ENCODE measurements at places on chromosomes 5 and 9. TPM values are rescaled to one million over a fixed set of nuclear protein-coding genes. Genes with fewer than 3 reads are reported as not detected.

DNA sequence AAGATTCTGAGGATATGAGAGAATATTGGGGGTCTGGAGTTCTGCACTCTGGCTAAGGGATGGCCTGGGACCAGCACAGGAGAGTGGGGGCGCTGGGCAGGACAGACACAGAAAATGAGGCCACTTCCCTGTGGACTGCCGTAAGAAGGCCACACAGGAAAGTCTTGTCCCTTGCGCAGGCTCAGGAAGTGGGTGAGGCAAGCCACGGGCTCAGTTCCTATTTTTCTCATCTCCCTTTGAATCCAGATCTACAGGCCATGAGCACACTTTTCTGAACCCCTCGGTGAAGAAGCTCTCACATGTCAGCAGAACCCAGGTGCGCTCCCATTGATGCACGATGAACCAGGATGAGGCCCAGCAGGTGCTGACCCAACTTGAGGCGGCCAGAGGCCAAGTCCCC is 207.4 kb downstream of the AGTPBP1 start:
- no peak overlapping the region for H3K27ac ChIP-seq
- H3K4me1 ChIP-seq, result 0 out of 2 replicates have a peak, but pooled peaks cover 8% of the 10 kb centered on the region
- H3K27me3 ChIP-seq, result no peaks in the 10 kb centered on the region
- H3K36me3 ChIP-seq, result no peaks in the 10 kb centered on the region

PHYHD1 gene
- total RNA-seq, result 10.5 TPM

- H3K36me3 ChIP-seq, result peaks cover 5% of the 10 kb centered on the region
- DNase-seq, result no peak
- H3K27ac ChIP-seq, result no peak overlapping the region
- H3K4me3 ChIP-seq, result no peak overlapping the region
Measured at GRCh38 chr9:132018957-132019405, 60.7 kb downstream of the MED27 start.

DNA sequence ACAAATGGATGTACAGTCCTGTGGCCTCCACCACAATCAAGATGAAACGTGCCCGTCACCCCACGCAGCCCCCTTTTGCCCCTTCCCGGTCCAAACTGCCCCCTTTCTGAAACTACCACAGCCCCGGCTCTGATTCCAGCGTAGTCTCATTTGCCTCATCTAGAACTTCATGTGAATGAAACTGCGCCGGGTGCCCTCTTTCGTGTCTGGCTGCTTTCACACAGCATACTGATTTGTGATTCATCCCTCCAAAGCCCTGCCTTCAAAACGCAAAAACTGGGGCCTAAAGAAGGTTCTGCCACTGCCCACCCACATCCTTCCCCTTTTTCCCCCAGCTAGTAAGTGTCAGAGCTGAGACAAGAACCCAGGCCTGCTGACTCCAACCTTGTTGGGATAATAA is 31.5 kb upstream of the NCS1 start:
- H3K4me3 ChIP-seq, result no peak overlapping the region
- peaks cover 12% of the 10 kb centered on the region for H3K27me3 ChIP-seq
- no peak for DNase-seq
- H3K4me1 ChIP-seq, result peaks cover 62% of the 10 kb centered on the region

DNA sequence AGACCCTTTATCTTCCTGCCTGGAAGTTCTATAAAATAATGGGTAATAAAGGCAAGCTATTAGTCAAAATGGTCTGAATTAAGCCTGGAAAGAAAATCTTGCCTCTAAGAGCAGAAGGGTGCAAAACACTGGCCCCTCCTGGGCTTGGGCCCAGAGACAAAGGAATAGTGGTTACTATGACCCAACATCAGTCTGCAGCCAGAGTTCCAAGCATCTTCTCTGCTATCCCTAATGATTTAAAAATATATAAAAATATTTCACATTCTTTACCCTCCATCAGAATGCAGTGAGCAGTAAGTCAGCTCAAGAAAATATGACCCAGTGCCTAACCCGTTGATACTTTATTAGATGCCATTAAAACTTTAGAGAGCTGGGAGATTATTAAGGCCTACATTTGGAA is 14.7 kb downstream of the TNFAIP8 start:
- no peak overlapping the region for H3K27ac ChIP-seq
- no peak for DNase-seq
- 0 out of 2 replicates have a peak, but pooled peaks cover 5% of the 10 kb centered on the region for H3K36me3 ChIP-seq
- H3K4me1 ChIP-seq, result peaks cover 54% of the 10 kb centered on the region
- H3K4me3 ChIP-seq, result no peak overlapping the region

- no peak overlapping the region for H3K27ac ChIP-seq
- no peak for DNase-seq
- H3K4me1 ChIP-seq, result no peaks in the 10 kb centered on the region
- no peak overlapping the region for H3K4me3 ChIP-seq
- no peaks in the 10 kb centered on the region for H3K27me3 ChIP-seq
- H3K36me3 ChIP-seq, result no peaks in the 10 kb centered on the region
Measured at GRCh38 chr5:102313912-102314311, 17.8 kb upstream of the SLCO4C1 start.

DNA sequence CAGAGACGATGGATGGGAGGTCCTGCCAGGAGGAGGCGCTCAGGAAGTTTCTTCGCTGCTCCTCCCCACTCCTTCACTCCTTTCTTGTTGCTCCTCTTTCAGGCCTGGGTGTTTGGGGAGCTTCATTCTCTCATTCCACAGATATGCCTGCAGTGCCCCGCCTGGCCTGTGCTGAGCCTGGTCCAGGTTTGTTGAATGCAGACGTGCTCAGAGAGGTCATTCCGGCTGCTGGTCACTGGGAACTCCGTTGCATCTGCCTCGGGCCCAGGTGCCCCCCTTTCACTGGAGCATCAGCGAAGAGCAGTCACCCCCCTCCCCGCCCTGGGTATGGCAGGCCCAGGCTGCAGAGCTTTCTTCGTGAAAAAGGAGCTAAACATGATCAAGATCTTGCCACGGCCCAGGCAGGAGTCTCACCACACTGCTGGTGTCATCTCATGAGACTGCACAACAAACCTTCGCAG is 15.5 kb downstream of the SURF6 start:
- DNase-seq, result no peak
- H3K4me1 ChIP-seq, result no peaks in the 10 kb centered on the region
- no peaks in the 10 kb centered on the region for H3K36me3 ChIP-seq
- H3K27me3 ChIP-seq, result peaks cover 28% of the 10 kb centered on the region
- H3K27ac ChIP-seq, result no peak overlapping the region

DNA sequence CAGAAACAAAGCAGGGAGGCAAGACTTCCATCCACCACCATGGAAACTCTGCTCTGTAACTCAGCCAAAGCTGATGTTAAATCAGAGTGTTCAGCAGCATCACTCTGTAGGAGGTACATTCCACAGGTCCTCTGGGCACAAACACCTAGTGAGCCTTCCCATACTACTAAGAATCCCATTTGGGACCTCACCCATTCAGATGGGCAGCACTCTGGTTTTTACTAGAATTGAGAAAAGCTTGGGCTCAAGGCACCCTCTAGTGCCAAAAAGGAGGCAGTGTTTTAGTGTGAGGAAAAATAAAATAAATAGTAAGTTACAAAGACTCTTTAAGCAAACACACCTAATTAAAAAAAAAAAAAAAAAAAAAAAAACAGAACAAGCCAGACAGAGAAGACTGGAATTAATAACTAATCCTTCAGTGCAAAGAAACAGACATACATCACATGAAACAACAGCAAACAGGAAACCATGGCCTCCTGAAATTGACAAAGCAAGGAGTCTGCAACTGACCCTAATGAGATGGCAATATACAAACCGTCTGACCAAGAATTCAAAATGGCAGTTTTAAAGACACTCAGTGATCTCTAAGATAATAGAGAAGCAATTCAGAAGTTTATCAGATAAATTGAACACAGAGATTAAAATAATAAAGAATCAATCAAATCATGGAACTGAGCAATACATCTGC is 159.5 kb downstream of the GNA14 start:
- H3K4me3 ChIP-seq, result no peak overlapping the region
- no peaks in the 10 kb centered on the region for H3K36me3 ChIP-seq
- H3K4me1 ChIP-seq, result no peaks in the 10 kb centered on the region
- H3K27ac ChIP-seq, result no peak overlapping the region

FAM169A gene
- total RNA-seq, result 0.02 TPM

DNA sequence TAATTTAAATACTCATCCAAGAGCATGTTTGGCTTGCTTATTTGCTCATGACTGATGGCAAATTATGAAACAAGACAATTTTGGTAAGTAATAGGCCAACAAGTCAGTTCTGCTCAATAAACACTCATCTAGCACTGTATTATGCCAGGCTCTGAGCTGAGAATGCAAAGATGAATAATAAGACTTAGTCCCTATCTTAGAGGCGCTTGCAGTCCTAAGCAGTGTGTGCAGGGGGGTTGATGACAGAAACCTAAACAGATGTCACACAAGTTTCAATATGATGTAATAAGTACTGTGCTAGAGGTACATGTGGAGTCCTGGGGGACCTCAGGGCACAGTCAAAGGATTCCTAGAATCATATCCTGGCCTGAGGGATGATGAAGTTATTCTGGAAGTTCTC is 287.6 kb upstream of the ADRA1B start:
- no peak overlapping the region for H3K4me3 ChIP-seq
- no peak for DNase-seq
- H3K36me3 ChIP-seq, result no peaks in the 10 kb centered on the region
- no peaks in the 10 kb centered on the region for H3K4me1 ChIP-seq

PCA3 gene
- not detected for total RNA-seq

DNA sequence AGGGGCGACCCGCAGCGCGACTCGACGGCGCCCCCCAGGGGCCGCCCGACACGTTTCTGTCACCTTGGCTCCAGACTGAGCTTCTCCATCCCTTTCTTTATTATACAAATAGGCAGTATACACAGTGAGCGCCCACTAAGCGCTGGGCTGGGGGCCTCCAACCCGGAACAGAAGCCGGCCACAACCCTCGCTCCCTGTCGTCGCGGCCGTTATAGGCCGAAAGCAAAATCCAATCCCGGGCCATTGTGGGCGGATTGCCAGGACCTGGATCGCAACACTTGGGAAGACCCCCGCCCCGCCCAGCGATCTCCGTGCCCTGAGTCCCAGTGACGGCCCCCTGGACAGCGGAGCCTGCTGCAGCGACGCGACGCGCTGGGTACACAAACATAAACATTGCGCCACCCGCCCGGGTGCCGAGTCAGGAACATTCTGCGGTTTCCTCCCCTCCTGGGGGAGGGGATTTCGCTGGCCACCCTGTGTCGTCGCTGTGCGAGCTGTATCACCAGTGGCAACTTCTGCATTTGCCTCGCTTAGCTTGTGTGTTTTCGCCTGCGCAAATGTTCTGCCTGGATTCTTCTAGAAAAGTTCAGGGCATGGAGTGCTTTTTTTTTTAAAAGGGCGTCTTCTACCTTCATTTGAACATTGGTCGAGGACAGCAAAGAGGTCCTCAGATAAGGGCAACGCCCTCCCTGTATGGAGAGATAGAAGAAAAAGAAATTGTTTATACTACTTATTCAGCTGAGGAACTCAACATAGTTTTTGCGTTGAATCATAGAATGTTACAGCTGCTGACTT is 1.3 kb upstream of the DUSP1 start:
- peaks cover 35% of the 10 kb centered on the region for H3K27me3 ChIP-seq
- DNase-seq, result peak; percentile 92
- H3K36me3 ChIP-seq, result peaks cover 30% of the 10 kb centered on the region

PPP3R2 gene
- total RNA-seq, result not detected

DNA sequence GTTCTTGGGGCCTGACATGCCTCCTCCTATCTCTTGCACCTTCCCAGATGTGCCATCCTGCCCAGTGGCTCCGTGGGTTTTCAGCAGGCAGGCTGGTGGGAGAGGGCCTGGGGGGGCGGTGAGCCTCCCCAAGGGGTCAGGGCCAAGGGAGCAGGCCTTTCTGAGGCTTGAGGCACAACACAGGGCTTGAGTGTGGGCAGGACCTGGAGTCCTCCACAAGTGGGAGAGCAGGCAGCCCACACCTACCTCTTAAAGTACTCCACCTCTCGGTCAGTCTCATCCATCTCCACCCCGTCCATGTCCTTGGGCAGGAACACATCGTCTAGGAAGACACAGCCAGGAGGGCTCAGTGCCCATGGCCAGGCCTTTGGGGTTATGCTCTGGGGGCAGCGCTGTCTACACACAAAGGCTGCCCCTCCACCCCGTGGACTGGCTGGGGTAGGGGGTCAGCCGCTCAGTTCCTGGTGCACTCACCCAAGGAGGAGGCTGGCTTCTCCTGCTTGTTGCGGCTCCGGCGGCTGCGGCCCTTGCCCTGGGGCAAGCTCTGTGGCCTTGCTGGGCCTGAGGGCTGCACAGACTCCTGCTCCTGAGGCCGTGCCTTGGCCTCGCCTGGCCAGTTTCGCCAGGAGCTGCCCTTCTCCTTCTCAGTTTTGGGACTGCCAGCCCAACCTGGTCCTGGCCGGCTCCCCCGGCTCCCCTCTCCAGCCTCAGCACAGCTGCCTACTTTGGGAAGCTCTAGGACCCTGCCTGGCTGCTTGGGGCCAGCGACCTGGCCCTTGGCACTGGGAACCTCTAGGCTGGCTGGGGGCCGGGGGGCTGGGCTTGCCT is 7.2 kb upstream of the DDX41 start:
- H3K4me1 ChIP-seq, result 0 out of 2 replicates have a peak, but pooled peaks cover 8% of the 10 kb centered on the region
- peaks cover 11% of the 10 kb centered on the region for H3K36me3 ChIP-seq
- no peak overlapping the region for H3K27ac ChIP-seq
- H3K4me3 ChIP-seq, result no peak overlapping the region

DNA sequence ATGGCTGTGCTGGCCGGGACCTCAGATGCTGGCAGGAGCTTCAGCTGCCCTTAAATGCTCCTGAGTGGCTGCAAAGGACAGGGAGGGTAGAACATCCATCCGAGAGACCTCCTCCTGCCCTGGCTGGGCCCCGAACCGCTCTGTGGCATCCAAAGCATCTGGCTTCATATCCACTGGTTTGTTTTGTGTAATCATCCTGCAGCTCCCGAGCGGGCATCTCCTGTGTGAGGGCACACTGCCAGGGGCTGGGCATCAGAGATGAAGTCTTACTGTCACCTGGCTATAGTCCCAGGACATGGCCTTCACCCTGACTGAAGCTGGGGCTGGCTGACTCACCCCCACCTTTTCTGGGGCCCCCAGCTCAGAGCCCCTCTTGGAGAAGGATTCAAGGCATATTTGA is 18.5 kb upstream of the NTNG2 start:
- no peak overlapping the region for H3K4me3 ChIP-seq
- peaks cover 54% of the 10 kb centered on the region for H3K27me3 ChIP-seq

DNA sequence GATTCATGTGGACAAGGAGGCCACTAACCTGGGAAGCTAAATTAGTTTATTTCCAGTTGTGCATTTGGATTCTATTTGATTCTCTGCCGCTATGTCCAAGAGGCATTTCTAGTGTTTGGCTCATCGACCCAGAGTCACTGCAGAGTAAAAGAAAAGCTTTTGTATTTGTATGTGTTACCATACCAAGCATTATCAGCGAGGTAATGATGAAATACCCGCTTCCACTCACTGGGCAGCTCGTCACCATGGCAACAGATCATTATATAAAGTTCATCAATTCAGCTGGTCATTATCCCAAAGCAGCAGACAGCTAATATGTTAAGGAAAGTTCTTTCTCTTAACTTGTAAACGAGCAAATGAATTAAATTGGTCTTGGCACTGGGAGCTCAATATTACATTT is 380.3 kb downstream of the SEMA5A start:
- no peaks in the 10 kb centered on the region for H3K27me3 ChIP-seq
- DNase-seq, result no peak
- H3K4me3 ChIP-seq, result no peak overlapping the region
- peaks cover 42% of the 10 kb centered on the region for H3K4me1 ChIP-seq
- H3K36me3 ChIP-seq, result peaks cover 14% of the 10 kb centered on the region

AFAP1L1 gene
- 3.5 TPM for total RNA-seq

TMEM232 gene
- 1.5 TPM for total RNA-seq
